ENCODE measurements at places on chromosomes 11 and 22.
A peak's percentile ranks its signal among the peaks of the same experiment; 100 is the strongest.

DNA sequence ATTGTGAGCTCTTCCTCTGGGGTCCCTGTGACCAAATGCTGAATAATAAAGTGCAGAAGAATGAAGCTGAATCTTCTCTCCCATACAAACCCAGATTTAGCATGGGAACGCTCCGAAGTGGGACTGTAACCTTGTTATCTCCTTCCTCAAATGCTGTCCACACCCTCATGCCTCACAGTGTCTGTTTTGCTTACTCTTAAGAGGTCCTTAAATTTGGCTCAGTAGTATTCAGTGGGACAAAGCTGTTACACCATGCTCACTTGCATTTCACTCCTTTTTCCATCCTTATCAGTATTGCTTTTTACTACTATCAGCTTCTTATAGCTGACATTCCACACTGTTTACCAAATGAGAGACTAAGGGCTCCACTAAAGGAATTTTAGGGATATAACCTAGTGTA lies 13.8 kb upstream of the AMOTL1 start:
- no peaks in the 10 kb centered on the region for H3K36me3 ChIP-seq
- no peak overlapping the region for H3K27ac ChIP-seq
- no peaks in the 10 kb centered on the region for H3K4me1 ChIP-seq
- DNase-seq, result no peak
- H3K27me3 ChIP-seq, result peaks cover 7% of the 10 kb centered on the region

- peaks cover 2% of the 10 kb centered on the region for H3K27me3 ChIP-seq
- H3K27ac ChIP-seq, result no peak overlapping the region
- no peaks in the 10 kb centered on the region for H3K36me3 ChIP-seq
- H3K4me3 ChIP-seq, result no peak overlapping the region
- DNase-seq, result no peak
Observed at GRCh38 chr22:19218541-19219233, 40.2 kb upstream of the SLC25A1 start.

GRCh38 chr11:127275774-127276173 lies 275.2 kb upstream of the KIRREL3 start:
- no peak overlapping the region for H3K27ac ChIP-seq
- H3K4me1 ChIP-seq, result no peaks in the 10 kb centered on the region
- DNase-seq, result no peak
- H3K27me3 ChIP-seq, result no peaks in the 10 kb centered on the region

DNA sequence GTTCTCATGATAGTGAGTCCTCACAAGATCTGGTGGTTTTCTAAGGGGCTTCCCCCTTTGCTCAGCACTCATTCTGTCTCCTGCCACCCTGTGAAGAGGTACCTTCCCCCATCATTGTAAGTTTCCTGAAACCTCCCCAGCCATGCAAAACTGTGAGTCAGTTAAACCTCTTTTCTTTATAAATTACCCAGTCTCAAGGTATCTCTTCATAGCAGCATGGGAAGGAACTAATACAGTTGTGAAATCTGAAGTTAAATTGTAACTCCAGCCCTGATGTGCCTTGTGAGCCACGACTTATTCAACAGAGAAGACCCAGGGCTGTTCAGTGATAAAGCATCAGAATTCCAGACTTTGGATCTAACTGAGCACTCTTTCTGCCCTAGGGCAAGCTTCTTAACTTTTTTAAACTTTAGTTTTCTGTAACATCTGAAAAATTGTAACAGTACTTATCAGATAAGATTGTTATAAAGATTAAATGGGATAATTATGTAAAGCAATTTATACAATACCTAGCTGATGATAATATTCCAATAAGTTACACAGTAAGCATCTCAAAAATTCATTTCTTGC lies 220.0 kb downstream of the TRPC6 start:
- H3K27ac ChIP-seq, result no peak overlapping the region
- H3K27me3 ChIP-seq, result peaks cover 2% of the 10 kb centered on the region
- H3K4me3 ChIP-seq, result no peak overlapping the region
- H3K36me3 ChIP-seq, result peaks cover 2% of the 10 kb centered on the region
- DNase-seq, result no peak

DNA sequence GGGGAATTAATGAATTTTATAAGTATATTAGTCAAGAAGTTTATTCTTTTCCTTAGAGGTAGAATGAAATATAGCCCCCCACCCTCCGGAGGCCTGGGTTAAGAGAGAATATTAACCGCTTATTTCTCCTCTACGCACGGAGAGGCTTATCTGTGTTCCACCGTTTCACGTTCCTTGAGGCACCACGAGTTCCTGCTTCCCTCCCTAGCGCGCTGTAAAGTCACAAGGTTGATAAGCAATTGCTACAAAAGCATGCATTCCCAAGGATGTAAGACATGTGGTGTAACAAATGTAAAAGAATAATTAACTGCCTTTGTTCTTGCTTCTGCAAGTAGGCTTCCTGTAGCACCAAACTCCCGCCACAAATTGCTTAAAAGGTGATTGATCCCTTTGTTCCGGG lies 1.5 kb upstream of the ANKRD42 start:
- peaks cover 4% of the 10 kb centered on the region for H3K36me3 ChIP-seq
- H3K4me3 ChIP-seq, result no peak overlapping the region

- H3K27ac ChIP-seq, result no peak overlapping the region
- H3K4me1 ChIP-seq, result no peaks in the 10 kb centered on the region
- no peaks in the 10 kb centered on the region for H3K36me3 ChIP-seq
- H3K27me3 ChIP-seq, result peaks cover 26% of the 10 kb centered on the region
- H3K4me3 ChIP-seq, result no peak overlapping the region
Observed at GRCh38 chr11:119839476-119840133, 110.6 kb upstream of the NECTIN1 start.

- peak overlapping the region; percentile 17 for H3K4me3 ChIP-seq
- H3K36me3 ChIP-seq, result peaks cover 3% of the 10 kb centered on the region
- H3K27me3 ChIP-seq, result no peaks in the 10 kb centered on the region
- no peak overlapping the region for H3K27ac ChIP-seq
Observed at GRCh38 chr22:41668971-41669911, 19.4 kb downstream of the SNU13 start.

DNA sequence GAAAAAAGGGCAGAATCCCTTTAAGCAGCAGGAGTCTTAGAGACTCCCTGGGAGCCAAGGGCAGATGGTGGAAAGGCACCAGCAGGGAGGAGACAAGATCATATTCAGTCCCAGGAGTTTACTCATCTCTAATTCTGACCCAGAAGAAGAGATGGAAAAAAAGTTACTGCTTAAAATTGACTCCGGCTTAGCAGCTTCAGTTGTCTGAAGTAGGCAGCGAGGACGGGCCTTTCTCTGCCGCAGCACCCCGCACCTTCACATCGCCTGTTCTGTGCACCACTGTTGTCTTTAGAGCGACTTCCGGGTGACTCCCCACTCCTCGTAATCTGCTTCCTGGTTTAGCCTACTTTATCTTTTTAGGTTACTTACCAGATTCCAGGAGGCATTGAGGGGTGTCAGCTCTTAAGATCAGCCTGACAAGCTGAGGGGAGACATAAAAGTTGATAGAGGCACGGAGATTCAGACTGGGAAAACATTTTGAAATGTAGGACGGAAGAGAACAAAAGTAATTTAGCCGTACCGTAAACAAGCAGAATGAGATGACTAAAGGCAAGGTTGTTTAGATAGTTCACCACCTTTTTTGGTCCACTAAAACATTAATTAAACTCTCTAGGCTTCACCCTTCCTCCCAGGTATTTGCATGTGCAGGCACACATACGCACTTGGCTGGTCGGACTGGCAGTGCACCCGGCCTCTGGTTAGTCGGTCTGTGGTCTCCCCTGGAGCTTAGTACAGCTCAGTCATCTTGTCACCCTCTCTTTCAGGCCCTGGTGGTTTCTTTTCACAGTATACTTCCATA lies 74.3 kb downstream of the CECR2 start:
- H3K4me3 ChIP-seq, result no peak overlapping the region
- DNase-seq, result no peak
- H3K4me1 ChIP-seq, result no peaks in the 10 kb centered on the region
- no peak overlapping the region for H3K27ac ChIP-seq
- peaks cover 6% of the 10 kb centered on the region for H3K27me3 ChIP-seq
- no peaks in the 10 kb centered on the region for H3K36me3 ChIP-seq

- peaks cover 7% of the 10 kb centered on the region for H3K36me3 ChIP-seq
- DNase-seq, result no peak
- peak overlapping the region; percentile 89 for H3K27ac ChIP-seq
- H3K4me3 ChIP-seq, result peak overlapping the region; percentile 93
- H3K4me1 ChIP-seq, result peaks cover 27% of the 10 kb centered on the region
Observed at GRCh38 chr22:19853879-19854777, 546 bp downstream of the GNB1L start.

GRCh38 chr11:18527512-18527911 lies 770 bp upstream of the TSG101 start:
- H3K4me3 ChIP-seq, result peak overlapping the region; percentile 91
- peaks cover 12% of the 10 kb centered on the region for H3K4me1 ChIP-seq
- H3K27ac ChIP-seq, result peak overlapping the region; percentile 100
- no peak for DNase-seq
- peaks cover 11% of the 10 kb centered on the region for H3K36me3 ChIP-seq

DNA sequence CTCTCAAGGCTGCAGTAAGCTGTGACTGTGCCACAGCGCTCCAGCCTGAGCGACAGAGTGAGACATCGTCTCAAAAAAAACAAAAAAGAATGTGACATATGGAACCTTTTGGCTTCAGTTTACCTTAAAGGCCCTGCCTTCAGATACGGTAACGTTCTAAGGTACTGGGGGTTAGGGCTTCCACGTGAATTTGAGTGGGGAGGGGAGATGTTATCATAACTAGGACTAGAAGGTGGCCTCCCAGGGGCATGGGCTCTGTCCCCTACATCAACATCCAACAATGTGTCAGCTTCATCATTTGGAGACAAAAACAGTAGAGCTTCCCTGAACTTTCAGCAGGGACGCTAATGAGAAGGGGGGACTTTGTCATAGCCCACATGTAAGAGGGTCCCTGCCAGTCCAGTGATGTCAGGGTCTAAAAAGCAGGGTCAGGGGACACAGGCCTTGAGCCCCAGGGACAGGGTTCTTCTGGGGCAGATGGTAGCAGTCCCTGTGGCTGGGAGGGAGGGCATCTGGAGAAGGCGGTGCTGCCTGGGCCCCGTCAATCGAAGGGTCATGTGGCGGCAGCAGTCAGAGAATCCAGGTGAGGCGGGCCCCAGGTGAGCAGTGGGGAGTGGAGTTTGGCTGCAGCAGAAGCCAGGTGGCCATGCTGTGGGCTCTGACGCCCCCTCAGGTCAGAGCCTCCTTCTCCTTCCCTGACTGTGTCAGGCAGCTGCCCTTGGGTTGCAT lies 79.8 kb downstream of the BCR start:
- no peak overlapping the region for H3K4me3 ChIP-seq
- H3K36me3 ChIP-seq, result peaks cover 17% of the 10 kb centered on the region
- no peak for DNase-seq

DNA sequence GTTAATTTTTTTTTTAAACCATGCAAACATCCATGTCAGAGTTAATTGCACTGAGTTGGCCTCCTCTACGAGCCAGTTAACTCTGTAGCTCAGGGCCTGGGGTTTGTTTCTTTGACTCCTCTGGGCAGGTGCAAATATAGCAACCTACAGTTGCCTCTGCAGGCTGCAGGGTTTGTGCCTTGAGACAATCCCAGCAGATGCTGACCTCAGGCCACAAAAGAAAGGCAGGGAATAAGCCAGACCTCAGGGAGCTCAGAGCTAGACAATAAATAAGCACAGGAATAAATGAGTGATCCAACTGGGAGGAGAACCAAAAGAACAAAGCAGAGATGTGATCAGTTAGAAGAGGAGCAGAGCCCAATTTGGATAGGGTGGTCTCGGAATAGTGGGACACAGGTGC lies 390.8 kb downstream of the SHANK2 start:
- no peak for DNase-seq
- no peaks in the 10 kb centered on the region for H3K36me3 ChIP-seq
- no peak overlapping the region for H3K27ac ChIP-seq
- H3K27me3 ChIP-seq, result peaks cover 12% of the 10 kb centered on the region
- no peak overlapping the region for H3K4me3 ChIP-seq

GRCh38 chr22:46073683-46074504 lies 76.4 kb upstream of the PPARA start:
- H3K27me3 ChIP-seq, result no peaks in the 10 kb centered on the region
- H3K36me3 ChIP-seq, result no peaks in the 10 kb centered on the region

DNA sequence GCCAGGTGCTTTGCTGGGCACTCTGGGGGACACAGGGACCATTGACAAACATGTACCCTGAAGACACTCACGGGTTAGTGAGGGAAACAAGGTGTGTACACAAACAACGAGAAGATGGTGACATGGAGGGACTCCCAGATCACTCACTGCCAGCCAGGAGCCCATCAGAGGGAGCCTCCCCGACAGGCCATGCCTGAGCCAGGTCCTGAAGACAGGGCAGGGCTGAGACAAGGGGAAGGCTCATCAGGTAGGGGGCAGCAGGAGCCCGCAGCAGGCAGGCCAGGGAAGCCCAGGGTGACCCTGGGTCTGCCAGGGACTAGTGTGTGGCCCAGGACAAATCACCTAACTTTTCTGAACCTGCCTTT lies 127.9 kb downstream of the BUD13 start:
- DNase-seq, result no peak
- H3K36me3 ChIP-seq, result no peaks in the 10 kb centered on the region
- H3K27ac ChIP-seq, result no peak overlapping the region
- H3K27me3 ChIP-seq, result peaks cover 7% of the 10 kb centered on the region
- H3K4me1 ChIP-seq, result no peaks in the 10 kb centered on the region

GRCh38 chr22:30235687-30236170 lies 10.8 kb downstream of the LIF start:
- no peak overlapping the region for H3K4me3 ChIP-seq
- peaks cover 4% of the 10 kb centered on the region for H3K4me1 ChIP-seq
- no peaks in the 10 kb centered on the region for H3K27me3 ChIP-seq
- H3K36me3 ChIP-seq, result no peaks in the 10 kb centered on the region

DNA sequence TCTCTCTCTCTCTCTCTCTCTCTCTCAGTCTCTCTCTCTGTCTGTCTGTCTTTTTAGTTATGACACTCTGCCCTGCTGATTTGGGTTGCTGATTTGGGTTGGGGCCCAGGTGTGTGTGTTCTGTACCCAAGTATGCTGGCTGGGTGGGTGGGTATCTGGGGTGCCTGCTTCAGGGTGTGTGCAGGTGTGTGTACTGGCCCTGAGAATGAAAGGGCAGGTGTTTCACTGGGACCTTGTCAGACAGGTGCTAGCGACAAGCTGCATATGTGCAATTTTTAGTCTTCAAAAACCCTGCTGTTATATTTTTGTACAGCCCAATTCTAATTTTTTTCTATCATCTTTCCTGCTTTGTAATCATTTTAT lies 943 bp downstream of the CSF2RB start:
- H3K36me3 ChIP-seq, result peaks cover 4% of the 10 kb centered on the region
- no peaks in the 10 kb centered on the region for H3K27me3 ChIP-seq
- peak overlapping the region; percentile 97 for H3K27ac ChIP-seq

DNA sequence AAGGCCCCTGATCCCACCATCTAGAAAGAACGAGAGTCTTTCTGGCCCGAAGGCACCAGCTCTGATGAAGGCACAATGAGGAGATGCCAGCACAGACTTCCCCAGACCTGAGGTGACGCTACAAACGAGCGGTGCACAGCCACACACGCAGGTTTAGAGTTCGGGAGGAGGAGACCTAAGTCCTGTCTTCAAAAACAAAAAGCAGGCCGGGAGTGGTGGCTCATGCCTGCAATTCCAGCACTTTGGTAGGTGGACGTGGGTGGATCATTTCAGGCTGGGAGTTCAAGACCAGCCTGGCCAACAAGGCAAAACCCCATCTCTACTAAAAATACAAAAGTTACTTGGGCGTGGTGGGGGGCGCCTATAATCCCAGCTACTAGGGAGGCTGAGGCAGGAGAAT lies 9.5 kb downstream of the LTO1 start:
- no peak for DNase-seq
- H3K27me3 ChIP-seq, result no peaks in the 10 kb centered on the region
- peaks cover 12% of the 10 kb centered on the region for H3K36me3 ChIP-seq
- no peak overlapping the region for H3K27ac ChIP-seq
- peaks cover 4% of the 10 kb centered on the region for H3K4me1 ChIP-seq
- no peak overlapping the region for H3K4me3 ChIP-seq
